ENCODE measurements at places on chromosomes 2 and 18.

DNA sequence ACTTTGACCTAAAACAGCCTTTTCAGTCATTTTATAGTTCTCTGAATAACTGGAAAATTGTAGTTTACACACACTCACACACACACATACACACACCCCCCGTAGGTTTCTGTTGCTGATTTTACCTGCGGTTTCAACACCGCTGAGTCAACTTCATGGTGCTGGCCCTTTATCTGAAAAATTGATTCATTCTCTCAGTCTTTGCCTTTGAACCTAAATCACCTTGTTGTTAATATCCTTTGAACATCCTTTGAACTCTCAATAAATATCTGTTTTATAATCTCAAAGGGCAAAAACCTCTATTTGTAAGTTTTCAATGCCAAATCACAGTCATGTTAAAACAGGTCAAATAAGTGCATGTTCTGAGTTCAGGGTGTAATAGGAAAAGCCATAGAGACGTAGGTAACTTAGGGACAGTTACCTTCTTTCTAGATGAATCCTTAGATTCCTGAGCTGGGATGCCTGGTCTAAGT, 109.0 kb upstream of the BZW1 start:
- DNase-seq = no peak

GRCh38 chr18:46097431-46097800, 680 bp downstream of the ATP5F1A start:
- no peak for DNase-seq

- no peak for DNase-seq
These were observed 127.9 kb downstream of the SH3RF3 start for GRCh38 chr2:109256921-109257320.

DNA sequence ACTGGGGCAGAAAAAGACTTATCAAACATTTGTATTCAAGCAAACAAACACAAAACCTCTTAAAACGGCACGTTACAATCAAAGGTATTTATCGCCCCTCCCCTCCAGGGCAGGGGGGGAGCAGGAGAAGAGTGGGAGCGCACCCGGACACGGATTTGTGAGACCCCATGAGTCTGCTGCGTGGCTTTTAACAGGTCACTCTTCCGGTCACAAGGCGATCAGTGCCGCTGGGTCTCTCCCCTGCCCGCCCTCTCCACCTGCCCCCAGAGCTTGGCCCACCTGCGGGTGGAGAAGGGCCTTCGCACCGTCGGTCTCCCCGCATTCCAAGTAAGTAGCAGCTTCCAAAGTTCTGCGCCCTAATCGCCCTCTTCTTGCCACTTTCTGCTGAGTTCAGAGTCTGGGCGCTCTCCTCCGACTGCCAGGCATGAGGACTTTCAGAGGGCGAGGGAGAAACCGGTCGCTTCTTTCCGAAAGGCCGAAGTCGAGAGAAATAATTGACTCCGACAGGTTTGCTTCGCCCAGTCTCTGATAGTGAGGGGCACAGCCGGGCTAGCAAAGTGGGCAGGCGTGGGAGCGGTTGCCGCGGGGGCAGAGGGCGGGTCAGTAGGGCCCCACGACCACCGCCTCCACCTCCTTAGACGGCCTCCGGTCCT, 800 bp downstream of the RPRM start:
- DNase-seq = no peak

DNA sequence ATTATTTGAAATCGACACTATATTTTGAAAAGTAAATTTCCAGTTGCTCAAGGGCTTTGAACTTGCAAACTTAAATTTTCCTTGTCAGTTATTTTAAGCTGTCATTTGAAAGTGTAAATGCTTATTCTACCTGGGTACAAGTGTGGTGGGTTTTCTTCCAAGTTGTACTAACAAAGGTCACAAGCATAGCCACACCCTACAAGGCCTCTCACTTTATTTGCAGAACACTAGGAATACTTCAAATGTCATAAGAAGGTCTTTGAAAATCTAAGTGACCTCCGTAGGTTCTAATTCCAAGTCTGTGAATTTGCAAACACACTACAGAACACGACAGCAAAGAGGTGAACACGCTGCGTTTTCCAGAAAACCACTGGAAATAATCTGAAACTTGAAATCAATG, 9.3 kb upstream of the RMDN2 start:
- DNase-seq = no peak

GRCh38 chr2:50687327-50687726, 344.6 kb downstream of the NRXN1 start:
- DNase-seq = no peak

DNA sequence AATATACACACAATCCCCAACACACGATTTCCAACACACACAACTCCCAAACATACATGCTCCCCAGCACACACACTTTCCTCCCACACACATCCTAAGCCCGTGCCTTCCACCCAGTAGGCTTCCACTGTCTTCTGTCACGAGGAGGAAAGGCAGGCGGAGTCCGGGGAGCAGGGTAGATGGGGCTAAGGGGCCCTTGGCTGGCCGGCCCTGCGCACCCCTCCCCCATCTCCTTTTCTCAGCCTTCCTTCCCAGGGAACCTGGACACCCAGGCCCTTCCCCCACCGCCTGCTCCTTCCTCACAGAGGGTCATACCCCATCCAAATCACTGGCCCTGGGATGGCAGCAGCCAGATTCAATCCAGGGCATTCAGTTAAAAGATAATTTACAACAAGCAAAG, 3.4 kb upstream of the PDCD1 start:
- no peak for DNase-seq

GRCh38 chr2:142725386-142725785, 152.1 kb upstream of the KYNU start:
- DNase-seq = no peak

DNA sequence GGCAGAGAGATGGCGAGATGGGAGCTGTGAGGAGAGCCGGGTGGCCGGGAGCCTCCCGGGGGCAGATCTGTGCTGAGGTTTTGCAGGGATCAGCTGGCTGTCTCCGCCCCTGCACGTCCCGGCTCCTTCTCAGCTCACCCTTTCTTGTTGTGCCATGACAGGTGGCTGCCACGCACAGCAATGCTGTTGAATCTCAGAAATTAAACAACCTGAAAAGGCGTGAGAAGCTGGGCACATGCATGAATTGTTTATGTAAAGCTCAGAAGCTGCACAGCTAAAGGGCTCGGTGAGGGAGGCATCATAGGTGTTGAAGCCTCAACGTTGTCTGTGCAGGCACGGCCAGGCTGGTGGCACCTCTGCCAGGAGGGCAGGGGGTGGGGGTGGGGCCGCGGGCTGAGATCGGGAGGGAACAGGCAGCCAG, 858 bp upstream of the RTP5 start:
- DNase-seq = no peak

- DNase-seq = no peak
These were observed 72.7 kb downstream of the FBXO15 start for GRCh38 chr18:74074668-74075564.
